ENCODE measurements at places on chromosomes 3 and 15.

GRCh38 chr15:99015698-99016568 is 8.3 kb upstream of the PGPEP1L start:
- no peak for DNase-seq

GRCh38 chr3:24339266-24339825 is 155.3 kb downstream of the THRB start:
- no peak for DNase-seq

DNA sequence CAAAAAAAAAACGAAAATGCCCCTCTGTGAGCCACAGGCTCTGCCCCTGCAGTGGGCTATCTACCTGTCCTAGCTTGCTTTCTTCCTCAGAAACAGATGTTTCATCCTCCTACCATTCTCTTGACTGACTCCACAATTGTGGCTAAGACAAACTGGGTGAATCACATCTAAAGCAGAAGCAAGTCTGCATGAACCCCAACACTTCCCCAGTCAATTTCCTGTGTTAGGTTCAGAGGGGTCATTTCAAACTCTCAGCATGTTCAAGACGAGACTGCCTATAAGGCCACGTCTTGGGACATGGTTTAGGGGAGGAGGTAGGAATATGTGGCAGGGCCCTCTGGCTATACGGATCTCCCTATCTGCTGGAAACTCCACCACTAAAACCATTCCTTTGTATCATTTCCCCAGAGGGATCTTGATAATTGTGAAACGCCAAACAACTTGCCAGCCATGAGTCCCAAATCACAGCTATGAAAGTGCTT is 28.6 kb upstream of the ANKDD1A start:
- DNase-seq, result peak; percentile 55

- no peak for DNase-seq
These were observed 883.6 kb upstream of the NR2F2 start for GRCh38 chr15:95446854-95447253.

GRCh38 chr3:4680227-4680691 is 187.1 kb downstream of the ITPR1 start:
- DNase-seq, result no peak

GRCh38 chr3:187400756-187401155 is 32.6 kb downstream of the RTP4 start:
- DNase-seq, result no peak

DNA sequence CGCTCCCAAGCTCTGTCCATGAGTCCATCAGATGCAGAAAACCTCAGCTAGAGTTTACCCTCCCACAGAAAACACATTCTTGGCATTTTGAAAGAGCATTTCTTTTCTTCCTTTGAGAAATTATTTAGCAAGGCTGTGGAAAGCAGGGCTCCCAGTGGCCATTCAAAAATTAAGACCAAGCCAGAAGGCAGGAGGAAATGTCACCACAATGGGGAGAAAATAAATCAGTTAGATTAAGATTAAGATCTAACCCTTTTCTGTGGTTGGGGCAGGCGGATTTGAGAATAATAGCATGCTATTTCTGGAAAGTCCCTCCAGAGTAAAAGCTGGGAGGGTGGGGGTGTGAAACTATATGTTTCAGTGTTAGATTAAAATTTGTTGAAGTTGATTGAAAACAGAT is 20.2 kb downstream of the LRIG1 start:
- peak; percentile 49 for DNase-seq

DNA sequence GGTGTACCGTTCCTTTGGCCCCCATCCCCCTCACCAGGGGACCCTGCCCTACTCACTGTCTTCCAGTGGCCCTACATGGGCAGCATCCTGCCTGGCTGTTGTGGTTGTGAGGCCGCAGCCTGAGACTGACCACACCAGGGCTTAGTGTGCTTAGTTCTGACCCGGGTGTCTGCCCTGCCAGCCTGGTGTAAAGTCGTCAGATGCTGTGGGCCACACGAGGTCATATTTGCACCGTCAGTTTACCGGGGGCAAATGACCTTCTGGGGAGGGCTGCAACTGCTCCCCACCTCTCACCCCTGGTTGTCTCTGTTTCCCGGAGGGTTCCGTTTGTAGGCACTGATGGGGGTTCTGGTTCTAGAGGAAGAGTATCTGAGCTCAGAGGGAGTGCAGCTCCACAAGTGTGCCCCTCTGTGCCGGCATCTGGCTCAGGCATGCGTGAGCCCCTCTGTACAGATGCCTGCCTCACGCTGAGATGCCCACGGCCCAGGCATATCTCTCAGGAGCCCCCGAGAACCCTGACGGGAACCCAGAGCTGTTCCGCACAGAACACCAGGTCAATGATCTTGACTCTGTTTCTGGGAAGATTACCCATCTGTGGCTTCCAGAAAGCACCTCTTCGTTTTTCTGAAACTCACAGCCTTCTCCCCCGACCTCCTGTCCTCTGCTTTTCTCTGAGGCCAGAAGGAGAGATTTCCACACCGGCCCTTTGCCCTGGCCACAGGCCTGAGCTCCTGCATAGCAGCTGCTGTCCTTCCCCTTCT is 19.2 kb downstream of the KLF13 start:
- peak; percentile 76 for DNase-seq

DNA sequence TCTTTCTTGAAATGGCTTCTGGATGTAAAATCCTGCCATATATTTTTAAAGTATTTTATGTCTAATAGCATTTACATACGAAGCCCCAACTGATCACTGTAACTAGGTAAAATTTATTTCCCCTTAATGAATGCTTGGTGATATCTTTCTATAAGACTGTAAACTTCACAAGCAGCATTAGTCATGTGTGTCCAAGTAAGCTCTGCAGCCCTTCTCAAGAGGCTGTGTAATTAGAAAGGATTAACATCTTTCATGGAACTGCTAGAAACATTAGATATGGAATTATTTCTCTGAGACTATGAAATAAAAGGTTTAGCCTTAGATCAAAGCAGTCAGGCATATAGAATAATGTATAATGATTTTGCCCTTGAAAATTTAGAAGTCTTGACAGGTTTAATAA is 143.3 kb downstream of the EPHA3 start:
- DNase-seq, result no peak

DNA sequence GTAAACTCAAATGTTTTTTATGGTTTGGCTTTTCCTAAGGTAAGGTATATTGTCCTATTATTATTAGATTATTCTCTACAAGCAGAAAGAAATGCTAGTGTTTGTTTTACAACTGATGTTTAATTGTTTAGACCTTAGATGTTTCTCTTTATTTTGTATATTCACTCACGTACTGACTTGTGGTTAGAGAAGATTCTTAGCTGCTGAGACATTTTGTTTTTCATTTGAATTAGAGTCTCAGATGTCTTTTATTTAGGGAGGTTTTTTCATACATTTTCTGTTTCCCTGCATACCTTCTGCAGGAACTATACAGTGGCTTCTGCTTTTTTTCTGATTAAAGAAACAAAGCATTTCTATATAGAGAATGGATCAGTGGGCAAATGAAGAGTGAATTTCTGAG is 110.9 kb downstream of the MYRIP start:
- no peak for DNase-seq

GRCh38 chr15:52923626-52924025 is 133.5 kb upstream of the ONECUT1 start:
- DNase-seq, result no peak

GRCh38 chr3:185030951-185031350 is 121.9 kb downstream of the C3orf70 start:
- no peak for DNase-seq

GRCh38 chr3:36868614-36869436 is 76.0 kb downstream of the TRANK1 start:
- peak; percentile 61 for DNase-seq

- no peak for DNase-seq
These were observed 465.0 kb downstream of the SHQ1 start for GRCh38 chr3:72383230-72383629.

GRCh38 chr3:147007736-147008245 is 398.6 kb downstream of the ZIC4 start:
- DNase-seq, result no peak

Data from activated T-cell treated with anti-CD3 and anti-CD28 coated beads, Interleukin-2, amount 50 U/mL, for 48 hours (primary cell).